ENCODE measurements at places on chromosomes 4 and X. TPM values are rescaled to one million over a fixed set of nuclear protein-coding genes. Genes with fewer than 3 reads are reported as not detected.
A peak's percentile ranks its signal among the peaks of the same experiment; 100 is the strongest.

GRCh38 chr4:78720204-78720603, 55.9 kb upstream of the BMP2K start:
- no peak for DNase-seq

- no peak for DNase-seq
Measured at GRCh38 chrX:63920875-63921274, 135.9 kb upstream of the ARHGEF9 start.

DNA sequence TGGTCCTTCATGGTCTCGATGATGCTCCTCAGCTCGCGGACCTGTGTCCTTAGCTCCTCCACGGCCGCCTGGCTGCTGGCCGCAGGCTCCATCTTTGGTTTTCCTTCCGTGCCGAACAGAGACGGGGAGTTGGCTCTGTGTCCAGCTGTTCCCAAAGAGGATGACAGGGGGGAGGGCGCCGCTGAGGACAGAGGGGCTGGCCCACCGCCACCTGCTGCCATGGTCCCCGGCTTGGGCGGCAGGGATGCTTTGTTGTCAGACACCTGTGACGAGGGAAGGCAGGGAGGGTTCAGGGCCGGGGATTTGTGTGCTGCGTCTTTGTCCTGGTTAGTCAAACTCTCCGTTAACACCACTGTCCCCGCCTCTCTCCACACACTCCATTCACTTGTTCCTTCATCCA, 26.6 kb upstream of the MAP3K15 start:
- DNase-seq: no peak

GRCh38 chr4:165692082-165692481, 181.0 kb upstream of the TLL1 start:
- DNase-seq: no peak

- no peak for DNase-seq
Measured at GRCh38 chr4:101287324-101287723, 60.0 kb downstream of the PPP3CA start.

DNA sequence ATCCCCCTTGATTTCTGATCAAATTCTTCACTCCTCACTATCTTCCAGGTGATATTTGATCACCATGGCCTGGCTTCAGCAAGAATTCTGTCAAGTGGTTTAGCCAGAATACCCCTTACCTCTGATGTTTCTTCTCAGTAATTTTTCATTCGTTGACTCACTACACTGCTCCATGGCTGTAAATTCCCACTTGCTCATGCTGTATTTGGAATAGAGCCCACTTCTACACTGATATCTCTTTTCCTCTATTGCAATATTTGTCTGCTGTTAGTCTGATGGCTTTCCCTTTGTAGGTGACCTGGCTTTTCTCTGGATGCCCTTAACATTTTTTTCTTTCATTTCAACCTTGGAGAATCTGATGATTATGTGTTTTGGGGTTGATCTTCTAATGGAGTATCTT, 73.9 kb upstream of the DIPK2B start:
- DNase-seq: no peak

DNA sequence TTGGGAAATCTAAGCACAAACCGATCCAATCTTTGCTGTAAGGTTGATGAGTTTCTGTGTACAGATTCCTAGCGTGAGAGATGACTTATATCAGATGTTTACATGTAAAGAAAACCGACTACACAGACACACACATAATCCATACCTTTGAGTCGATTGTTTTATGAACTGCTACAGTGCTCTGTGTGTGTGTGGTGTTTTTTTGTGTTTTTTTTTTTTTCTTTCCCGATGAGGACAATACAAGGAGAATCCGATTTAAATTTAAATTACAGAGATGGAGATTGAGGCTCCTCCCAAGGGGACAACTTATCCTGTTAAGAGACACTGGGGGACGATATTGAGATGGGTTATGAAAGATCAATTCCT, 461 bp upstream of the SLC9A6 start:
- no peak for DNase-seq

- DNase-seq: no peak
Measured at GRCh38 chr4:185966997-185967775, 101.8 kb upstream of the TLR3 start.

ALB gene
- 0.43 TPM for total RNA-seq

ADGRL3 gene
- 54.3 TPM for total RNA-seq

GRCh38 chrX:23945206-23945605, 37.4 kb downstream of the CXorf58 start:
- no peak for DNase-seq

WDR13 gene
- total RNA-seq: 83.5 TPM

- DNase-seq: peak; percentile 94
Measured at GRCh38 chr4:40056716-40057585, at the start of gene N4BP2. TSS of gene N4BP2 (plus strand) at chr4:40056850. CDS start at chr4:40097341, 40,491 bp downstream.

DNA sequence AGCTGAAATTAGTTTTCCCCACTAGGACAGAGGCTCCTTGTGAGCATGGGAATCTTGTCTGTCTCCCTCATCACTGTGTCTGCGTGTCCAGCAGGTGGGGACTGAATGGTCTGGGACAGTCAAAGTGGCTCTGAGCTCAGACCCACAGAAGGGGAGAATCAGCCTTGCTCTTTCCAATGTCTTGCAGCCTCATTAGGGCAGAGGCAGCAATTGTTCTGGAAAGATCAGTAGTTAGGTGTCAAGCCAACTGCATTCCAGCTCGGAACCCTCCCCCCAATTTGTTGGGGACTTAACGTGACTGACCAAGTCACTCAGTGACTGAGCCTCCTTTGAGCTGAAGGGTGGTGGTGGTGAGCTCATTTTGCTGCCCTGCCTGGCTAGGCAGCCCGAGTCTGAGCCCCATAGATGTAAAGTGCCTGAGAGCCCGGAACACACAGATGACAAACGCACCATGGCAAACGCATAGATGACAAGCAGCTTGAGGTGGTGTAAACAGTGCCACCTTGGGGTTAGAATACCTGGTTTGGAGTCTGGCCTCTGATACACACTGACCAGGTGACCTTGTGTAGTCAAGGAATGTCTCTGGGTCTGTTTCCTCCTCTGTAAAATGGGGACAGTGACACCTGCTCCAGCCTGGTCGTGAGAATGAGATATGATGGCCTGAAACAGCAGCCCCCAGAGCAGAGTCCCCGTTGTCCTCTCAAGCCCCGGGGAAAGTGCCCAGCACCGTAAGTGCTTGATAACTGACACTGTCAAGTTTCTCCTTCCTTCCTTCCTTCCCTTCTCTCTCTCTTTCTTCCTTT, 2.7 kb upstream of the SORCS2 start:
- DNase-seq: peak; percentile 34

- DNase-seq: no peak
Measured at GRCh38 chrX:118182025-118182424, 65.4 kb upstream of the KLHL13 start.

DNA sequence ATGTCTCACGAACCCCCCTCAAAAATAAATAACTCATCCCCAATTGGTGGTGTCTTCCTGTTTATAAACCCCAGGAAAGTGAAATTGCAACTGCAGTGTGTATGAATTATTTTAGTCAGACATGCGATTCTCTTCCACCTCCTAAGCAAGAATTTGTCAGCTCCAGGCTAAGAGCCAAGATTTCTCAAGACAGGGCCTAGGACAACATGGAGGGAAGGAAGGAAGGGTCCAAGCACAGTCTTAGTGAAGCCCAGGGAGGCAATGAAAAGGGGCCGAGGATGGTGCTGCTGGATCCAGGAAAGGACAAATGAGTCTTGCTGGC, 20.0 kb downstream of the SH3KBP1 start:
- DNase-seq: no peak

DNA sequence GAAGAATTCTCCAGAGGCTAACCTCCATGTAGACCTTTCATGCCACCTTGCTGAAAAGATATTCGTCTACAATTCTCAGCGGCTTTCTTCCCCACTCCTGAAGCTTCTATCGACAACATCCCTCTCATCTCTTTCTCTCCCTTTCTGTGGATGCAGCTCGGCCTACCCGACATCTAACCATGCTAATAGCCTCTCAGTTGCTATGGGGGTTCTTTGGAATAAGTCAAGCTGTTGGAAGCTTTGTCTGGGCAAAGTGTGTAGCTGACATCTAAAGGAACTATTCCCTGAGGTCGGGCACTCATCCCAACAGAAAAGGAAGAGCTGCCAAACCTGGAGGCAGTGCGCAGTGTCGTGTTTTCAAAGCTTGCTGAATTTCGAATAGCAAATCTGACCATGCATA, 192.1 kb downstream of the RBMX2 start:
- no peak for DNase-seq

FREM3 gene
- not detected for total RNA-seq

PLAC8 gene
- 4.6 TPM for total RNA-seq

DNA sequence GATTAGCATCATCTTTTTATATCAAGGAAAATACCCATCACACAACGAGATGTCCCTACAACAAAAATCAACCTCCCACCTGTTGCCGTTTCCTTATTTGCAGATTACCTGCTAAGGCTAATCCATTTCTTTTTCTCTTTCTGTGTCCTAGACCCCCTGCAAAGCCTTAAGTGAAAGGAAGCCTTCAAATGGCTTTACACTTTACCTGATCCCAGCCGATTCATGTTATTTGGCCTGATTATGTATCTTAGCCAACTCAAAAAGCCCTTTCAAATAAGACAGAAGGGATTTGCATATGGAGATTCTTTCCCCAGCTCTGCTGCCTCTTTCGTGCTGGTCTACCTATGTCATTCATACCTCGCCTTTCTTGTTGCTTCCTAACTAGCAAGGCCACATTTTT, 14.4 kb downstream of the ABCG2 start:
- no peak for DNase-seq

Measured in posterior vena cava (tissue), 2 donors.